Activated naive CD8-positive, alpha-beta T cell treated with anti-CD3 and anti-CD28 coated beads, Interleukin-2, amount 10 ng/mL, durations not matched to agents 7 days and 5 days (primary cell): ENCODE measurements at places on chromosomes 6 and 20.

GRCh38 chr20:17619351-17620093, 49.6 kb downstream of the DSTN start:
- H3K4me1 ChIP-seq: no peaks in the 10 kb centered on the region
- H3K4me3 ChIP-seq: no peak overlapping the region
- H3K27ac ChIP-seq: no peak overlapping the region
- H3K36me3 ChIP-seq: no peaks in the 10 kb centered on the region
- peak; percentile 20 for DNase-seq

DNA sequence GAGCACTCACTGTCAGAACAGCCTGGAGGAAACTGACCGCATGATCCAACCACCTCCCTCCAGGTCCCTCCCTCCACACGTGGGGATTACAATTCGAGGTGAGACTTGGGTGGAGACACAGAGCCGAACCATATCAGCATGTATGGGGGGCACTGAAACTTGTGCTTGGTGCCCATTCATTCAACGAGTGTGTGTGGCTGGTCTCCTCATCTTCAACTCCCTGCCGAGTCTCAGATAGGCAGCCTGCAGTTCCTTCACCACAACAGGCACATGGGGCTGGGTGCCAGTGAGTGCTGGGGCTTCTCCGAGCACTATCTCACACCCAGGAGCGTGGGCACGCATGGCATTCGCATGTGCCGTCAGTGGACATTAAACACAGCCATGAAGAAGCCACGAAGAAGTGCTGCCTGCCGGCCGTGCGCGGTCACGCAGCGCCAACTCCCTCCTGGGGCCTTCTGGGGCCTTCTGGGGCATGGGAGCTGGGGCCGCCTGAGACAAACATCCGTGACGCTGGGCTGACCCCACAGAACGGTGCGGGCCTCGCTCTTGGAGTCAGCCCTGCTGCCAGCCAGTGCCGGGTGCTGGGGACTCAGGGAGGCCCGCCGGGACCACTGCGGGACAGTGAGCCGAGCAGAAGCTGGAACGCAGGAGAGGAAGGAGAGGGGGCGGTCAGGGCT, 714 bp upstream of the RTEL1 start:
- DNase-seq: no peak
- H3K27ac ChIP-seq: peak overlapping the region; percentile 92

GRCh38 chr6:3753228-3753835, 1.8 kb upstream of the PXDC1 start:
- no peak for DNase-seq
- H3K27ac ChIP-seq: no peak overlapping the region
- no peaks in the 10 kb centered on the region for H3K36me3 ChIP-seq
- peaks cover 41% of the 10 kb centered on the region for H3K27me3 ChIP-seq
- no peaks in the 10 kb centered on the region for H3K4me1 ChIP-seq
- no peak overlapping the region for H3K4me3 ChIP-seq

GRCh38 chr20:15336011-15336410, 998.6 kb upstream of the FLRT3 start:
- no peak overlapping the region for H3K27ac ChIP-seq
- H3K4me3 ChIP-seq: no peak overlapping the region
- H3K36me3 ChIP-seq: no peaks in the 10 kb centered on the region
- H3K4me1 ChIP-seq: no peaks in the 10 kb centered on the region
- DNase-seq: no peak

DNA sequence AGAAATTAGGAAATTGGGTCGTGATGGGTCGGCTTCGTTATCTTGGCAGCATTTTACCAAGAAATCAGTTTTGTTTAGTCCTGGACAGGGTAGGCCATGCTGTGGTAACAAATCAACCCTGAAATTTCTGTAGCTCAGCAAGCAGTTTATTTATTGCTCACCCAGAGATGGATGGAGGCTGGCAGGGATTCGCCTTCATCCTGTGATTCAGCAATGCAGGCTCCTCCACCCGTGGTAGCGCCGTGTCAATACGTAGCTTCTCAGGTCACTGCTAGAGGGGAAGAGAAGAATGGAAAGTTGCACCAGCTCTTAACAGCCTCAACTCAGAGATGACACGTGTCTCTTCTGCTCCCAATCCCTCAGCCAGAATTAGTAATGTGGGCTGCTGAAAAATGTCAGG, 157.0 kb upstream of the SGK1 start:
- H3K4me3 ChIP-seq: no peak overlapping the region
- H3K27ac ChIP-seq: no peak overlapping the region
- DNase-seq: no peak
- peaks cover 2% of the 10 kb centered on the region for H3K4me1 ChIP-seq
- no peaks in the 10 kb centered on the region for H3K36me3 ChIP-seq

- peaks cover 14% of the 10 kb centered on the region for H3K4me1 ChIP-seq
- H3K27me3 ChIP-seq: peaks cover 48% of the 10 kb centered on the region
- DNase-seq: no peak
These were observed 13.6 kb downstream of the PPP1R14C start for GRCh38 chr6:150156460-150156859.

- H3K27ac ChIP-seq: no peak overlapping the region
- no peaks in the 10 kb centered on the region for H3K27me3 ChIP-seq
- peaks cover 20% of the 10 kb centered on the region for H3K4me1 ChIP-seq
- H3K36me3 ChIP-seq: peaks cover 25% of the 10 kb centered on the region
These were observed 4.3 kb downstream of the MCM9 start for GRCh38 chr6:118930680-118931079.

DNA sequence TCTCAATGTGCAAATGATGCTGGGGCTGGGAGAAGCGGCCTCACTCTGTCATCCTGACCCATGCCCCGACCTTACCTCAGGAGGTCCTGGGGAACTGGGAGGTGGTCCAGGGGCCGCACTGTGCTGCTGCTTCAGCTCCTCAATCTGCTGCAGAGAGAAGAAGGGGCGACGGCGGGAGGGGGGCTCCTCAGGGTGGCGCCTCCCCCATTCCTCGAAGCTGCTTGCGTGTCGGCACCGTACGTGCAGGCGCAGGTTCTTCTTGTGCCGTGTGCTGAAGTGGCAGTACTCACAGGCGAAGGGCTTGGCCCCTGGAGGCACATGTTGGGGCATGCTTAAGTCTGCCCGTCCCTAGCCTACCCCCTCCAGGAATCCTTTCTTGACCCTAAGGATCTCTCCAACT, 12.9 kb downstream of the ZNF335 start:
- H3K27me3 ChIP-seq: no peaks in the 10 kb centered on the region
- peaks cover 22% of the 10 kb centered on the region for H3K36me3 ChIP-seq
- no peak overlapping the region for H3K4me3 ChIP-seq
- DNase-seq: no peak
- H3K27ac ChIP-seq: no peak overlapping the region

GRCh38 chr6:119147101-119148053, 68.9 kb upstream of the FAM184A start:
- peaks cover 13% of the 10 kb centered on the region for H3K36me3 ChIP-seq
- H3K27me3 ChIP-seq: peaks cover 3% of the 10 kb centered on the region
- no peak overlapping the region for H3K4me3 ChIP-seq
- peaks cover 33% of the 10 kb centered on the region for H3K4me1 ChIP-seq

GRCh38 chr20:59977086-59977485, 18.9 kb downstream of the CDH26 start:
- H3K36me3 ChIP-seq: no peaks in the 10 kb centered on the region
- no peaks in the 10 kb centered on the region for H3K27me3 ChIP-seq
- H3K27ac ChIP-seq: no peak overlapping the region
- H3K4me1 ChIP-seq: no peaks in the 10 kb centered on the region
- no peak overlapping the region for H3K4me3 ChIP-seq
- DNase-seq: no peak

GRCh38 chr6:82875573-82876185, 190.0 kb downstream of the UBE3D start:
- no peak for DNase-seq
- no peaks in the 10 kb centered on the region for H3K27me3 ChIP-seq
- no peak overlapping the region for H3K4me3 ChIP-seq
- H3K4me1 ChIP-seq: no peaks in the 10 kb centered on the region

DNA sequence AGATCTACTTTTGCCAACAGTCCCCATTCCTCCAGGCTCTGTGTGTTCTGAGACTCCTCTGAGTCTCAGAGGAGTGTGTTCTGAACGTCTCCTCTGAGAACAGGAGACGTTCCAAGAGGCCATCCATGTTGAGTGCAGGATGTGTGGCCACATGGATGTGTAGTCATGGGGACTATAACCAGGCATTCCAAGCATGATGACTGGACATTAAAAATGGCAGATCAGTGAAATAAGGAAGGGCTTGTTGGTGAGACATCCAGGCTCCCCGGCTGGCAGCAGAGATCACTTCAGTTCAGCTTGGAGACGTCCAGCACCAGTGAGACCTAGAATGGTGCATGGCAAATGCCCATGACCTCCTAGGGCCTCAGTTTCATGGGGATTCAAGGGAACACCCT, 34.3 kb upstream of the POU5F1 start:
- peaks cover 22% of the 10 kb centered on the region for H3K36me3 ChIP-seq
- no peaks in the 10 kb centered on the region for H3K27me3 ChIP-seq
- H3K27ac ChIP-seq: peak overlapping the region; percentile 94
- no peak for DNase-seq
